ENCODE measurements at places on chromosomes 13 and 19. TPM values are rescaled to one million over a fixed set of nuclear protein-coding genes. Genes with fewer than 3 reads are reported as not detected.

Gene GSX1
- not detected for polyA plus RNA-seq

Gene ZNF792
- polyA plus RNA-seq = 3.7 TPM

Gene PODNL1
- not detected for polyA plus RNA-seq

Gene ZIK1
- 25.2 TPM for polyA plus RNA-seq

Gene CLDND2
- polyA plus RNA-seq = not detected

Gene ADGRE1
- not detected for polyA plus RNA-seq

Gene KLK14
- polyA plus RNA-seq = not detected

Gene GIPR
- polyA plus RNA-seq = 13.1 TPM

Gene FCHO1
- 39.7 TPM for polyA plus RNA-seq

Gene KIR2DL1
- not detected for polyA plus RNA-seq

Gene ATP7B
- 11.8 TPM for polyA plus RNA-seq

Gene ARHGAP35
- polyA plus RNA-seq = 32.7 TPM

Gene DNAAF3
- 0.38 TPM for polyA plus RNA-seq

Gene TEX29
- not detected for polyA plus RNA-seq

Gene FFAR2
- polyA plus RNA-seq = not detected

Gene EFNA2
- 9.8 TPM for polyA plus RNA-seq

Gene SUGP2
- 204 TPM for polyA plus RNA-seq

Gene CAPN12
- not detected for polyA plus RNA-seq

Gene GNG7
- 3.0 TPM for polyA plus RNA-seq

Gene NPHS1
- polyA plus RNA-seq = 0.05 TPM

Gene PEG3
- polyA plus RNA-seq = not detected

Gene FARP1
- 27.9 TPM for polyA plus RNA-seq

Gene RASAL3
- not detected for polyA plus RNA-seq

Gene NOVA2
- polyA plus RNA-seq = 9.3 TPM

Gene RFX1
- 3.0 TPM for polyA plus RNA-seq

Gene SIGLEC10
- not detected for polyA plus RNA-seq

Gene ALOX5AP
- polyA plus RNA-seq = not detected

Gene MAMSTR
- polyA plus RNA-seq = 0.36 TPM

Gene IL17D
- polyA plus RNA-seq = 14.5 TPM

Gene AMH
- 57.5 TPM for polyA plus RNA-seq

Gene EDDM13
- not detected for polyA plus RNA-seq

Gene FSD1
- 158 TPM for polyA plus RNA-seq

Gene TTC9B
- 111 TPM for polyA plus RNA-seq

Gene ZNF154
- polyA plus RNA-seq = 25.1 TPM

Gene IFNL3
- not detected for polyA plus RNA-seq

Gene SMIM24
- polyA plus RNA-seq = not detected

Gene CNN1
- not detected for polyA plus RNA-seq

Gene TEX101
- polyA plus RNA-seq = not detected

Gene SLC6A16
- not detected for polyA plus RNA-seq
